ENCODE measurements at places on chromosomes 1 and 21. TPM values are rescaled to one million over a fixed set of nuclear protein-coding genes. Genes with fewer than 3 reads are reported as not detected.

- H3K4me3 ChIP-seq: no peak overlapping the region
- H3K4me1 ChIP-seq: peaks cover 58% of the 10 kb centered on the region
- no peak for DNase-seq
- H3K36me3 ChIP-seq: peaks cover 41% of the 10 kb centered on the region
- peak overlapping the region; percentile 97 for H3K27ac ChIP-seq
These were observed 4.5 kb downstream of the TXNIP start for GRCh38 chr1:145991735-145992412.

- H3K4me3 ChIP-seq: no peak overlapping the region
- no peaks in the 10 kb centered on the region for H3K4me1 ChIP-seq
- no peak for DNase-seq
These were observed 73.3 kb upstream of the C1orf115 start for GRCh38 chr1:220616836-220617235.

DNA sequence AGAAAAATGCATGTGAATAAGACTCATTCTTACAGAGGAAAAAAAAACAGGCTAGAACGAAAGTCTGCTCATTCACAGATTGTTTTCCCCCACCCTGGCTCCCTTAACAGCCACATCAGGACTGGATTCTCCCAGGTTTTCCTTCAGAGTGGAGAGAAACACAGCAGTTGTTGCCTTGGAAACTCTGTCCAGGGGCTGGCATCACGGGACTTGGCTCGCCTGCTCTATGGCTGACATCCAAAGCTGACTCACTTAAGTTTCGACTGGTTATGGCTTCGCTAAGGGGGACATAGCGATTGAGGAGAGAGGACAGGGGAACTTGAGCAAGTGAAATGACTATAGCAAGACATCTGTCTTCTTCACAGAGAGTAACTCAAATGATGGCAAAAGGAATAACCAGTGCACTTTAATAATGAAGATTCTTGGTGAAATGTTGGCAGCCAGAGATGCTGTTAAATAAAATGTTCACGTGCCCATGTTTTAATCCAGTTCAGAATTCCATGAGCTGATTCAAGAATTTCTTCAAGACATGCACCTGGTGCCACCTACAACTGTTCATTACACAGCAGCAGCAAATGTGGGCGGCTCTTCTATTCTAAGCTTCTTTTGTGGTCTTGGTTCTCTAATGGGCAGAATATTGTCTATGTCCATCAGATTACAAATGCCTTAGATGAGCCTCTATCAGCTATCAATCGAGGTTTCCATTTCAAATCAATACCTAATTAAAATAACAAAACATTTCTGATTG is 21.8 kb downstream of the MIS18A start:
- no peaks in the 10 kb centered on the region for H3K36me3 ChIP-seq
- no peak overlapping the region for H3K27ac ChIP-seq
- no peaks in the 10 kb centered on the region for H3K4me1 ChIP-seq
- no peak for DNase-seq
- H3K27me3 ChIP-seq: no peaks in the 10 kb centered on the region

GRCh38 chr1:2198571-2198970 is 4.0 kb upstream of the FAAP20 start:
- no peaks in the 10 kb centered on the region for H3K36me3 ChIP-seq
- no peak for DNase-seq
- H3K4me3 ChIP-seq: peak overlapping the region; percentile 93
- H3K27me3 ChIP-seq: no peaks in the 10 kb centered on the region
- H3K27ac ChIP-seq: peak overlapping the region; percentile 84

GRCh38 chr21:38804789-38805327 is 871 bp upstream of the ETS2 start:
- H3K27ac ChIP-seq: peak overlapping the region; percentile 76
- H3K4me1 ChIP-seq: peaks cover 29% of the 10 kb centered on the region
- H3K4me3 ChIP-seq: peak overlapping the region; percentile 90
- DNase-seq: peak; percentile 72
- H3K36me3 ChIP-seq: peaks cover 13% of the 10 kb centered on the region

GRCh38 chr1:174768516-174768915 is 231.2 kb upstream of the CACYBP start:
- H3K4me1 ChIP-seq: peaks cover 6% of the 10 kb centered on the region
- H3K27me3 ChIP-seq: no peaks in the 10 kb centered on the region
- no peak overlapping the region for H3K27ac ChIP-seq
- no peak for DNase-seq

- H3K27ac ChIP-seq: no peak overlapping the region
- no peaks in the 10 kb centered on the region for H3K27me3 ChIP-seq
- peaks cover 73% of the 10 kb centered on the region for H3K36me3 ChIP-seq
- DNase-seq: no peak
These were observed 71.7 kb downstream of the UBR4 start for GRCh38 chr1:19138331-19138730.

DNA sequence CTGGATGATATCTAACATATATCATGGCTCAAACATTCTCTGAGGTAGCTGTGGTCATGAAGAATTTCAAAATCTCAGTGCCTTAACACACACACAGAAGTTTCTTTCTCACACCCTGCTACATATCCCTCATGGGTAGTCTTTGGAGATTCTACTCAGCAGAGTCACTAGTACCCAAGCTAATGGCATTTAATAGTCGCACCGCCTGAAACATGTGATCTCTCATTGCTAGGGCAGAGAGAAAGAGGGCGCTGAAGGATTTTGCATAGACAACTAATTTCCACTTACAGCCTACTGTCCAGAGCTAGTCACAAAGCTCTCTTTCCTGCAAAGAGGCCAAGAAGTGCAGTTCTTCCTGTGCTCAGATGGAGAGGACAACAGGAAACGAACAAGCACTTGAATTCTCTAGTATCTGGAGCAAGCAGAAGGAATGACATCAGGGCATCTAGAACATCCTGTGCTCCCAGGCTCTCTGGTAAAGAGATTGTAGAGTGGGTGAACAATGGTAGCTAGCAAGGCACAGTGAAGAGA is 183.4 kb upstream of the PTBP2 start:
- H3K27ac ChIP-seq: no peak overlapping the region
- H3K27me3 ChIP-seq: peaks cover 2% of the 10 kb centered on the region
- no peak for DNase-seq
- H3K4me3 ChIP-seq: no peak overlapping the region

DNA sequence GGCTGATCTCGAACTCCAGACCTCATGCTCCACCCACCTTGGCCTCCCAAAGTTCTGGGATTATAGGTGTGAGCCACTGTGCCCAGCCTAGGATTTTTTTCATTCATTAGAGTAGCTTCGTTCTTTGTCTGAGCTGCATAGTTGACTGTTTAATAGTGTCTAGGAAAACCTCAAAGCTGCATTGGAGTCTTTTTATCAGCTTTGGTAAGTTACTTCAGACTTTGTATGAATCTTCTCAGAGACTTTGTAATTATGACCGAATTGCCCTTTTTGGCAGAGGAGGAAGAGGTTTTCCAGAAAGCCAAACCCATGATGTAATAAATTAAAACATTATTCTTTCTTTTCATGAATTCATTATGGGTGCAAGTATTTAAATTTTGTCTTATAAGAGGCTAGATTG is 5.1 kb downstream of the DNAJB4 start:
- no peak overlapping the region for H3K27ac ChIP-seq
- peaks cover 26% of the 10 kb centered on the region for H3K4me1 ChIP-seq
- H3K4me3 ChIP-seq: no peak overlapping the region
- H3K36me3 ChIP-seq: peaks cover 6% of the 10 kb centered on the region
- no peak for DNase-seq

- DNase-seq: no peak
- H3K4me1 ChIP-seq: peaks cover 4% of the 10 kb centered on the region
These were observed 52.5 kb upstream of the DMRTB1 start for GRCh38 chr1:53406551-53407235.

DNA sequence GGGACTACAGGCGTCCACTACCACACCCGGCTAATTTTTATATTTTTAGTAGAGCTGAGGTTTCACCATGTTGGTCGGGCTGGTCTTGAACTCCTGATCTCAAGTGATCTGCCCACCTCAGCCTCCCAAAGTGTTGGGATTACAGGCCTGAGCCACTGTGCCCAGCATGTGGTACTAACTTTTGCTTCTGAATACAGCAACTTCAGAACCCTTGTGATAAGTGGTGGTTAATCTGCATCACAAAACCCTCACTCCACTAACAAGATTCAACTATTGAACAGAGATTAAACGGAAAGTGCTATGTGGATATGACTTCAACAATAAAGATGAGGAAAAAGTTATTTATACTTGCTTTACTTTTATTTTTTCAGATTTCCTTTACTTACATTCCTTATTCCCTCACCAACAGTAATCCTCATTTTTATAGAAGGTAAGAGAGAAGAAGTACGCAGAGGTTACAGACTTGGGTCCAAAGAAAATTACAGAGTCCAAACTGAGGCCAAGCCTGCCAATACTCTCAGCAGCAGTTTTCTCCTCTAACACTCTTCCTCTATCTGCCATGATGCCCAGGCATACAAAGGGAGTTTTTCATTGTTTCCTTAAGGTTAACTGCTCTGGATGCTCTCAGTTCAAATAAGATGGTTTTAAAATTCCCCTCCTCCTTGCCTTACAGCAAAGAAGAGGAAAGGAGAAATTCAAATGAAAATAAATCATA is 44.3 kb downstream of the SLC16A1 start:
- no peak for DNase-seq
- peaks cover under 1% of the 10 kb centered on the region for H3K4me1 ChIP-seq
- H3K36me3 ChIP-seq: peaks cover 33% of the 10 kb centered on the region
- H3K27ac ChIP-seq: no peak overlapping the region
- H3K4me3 ChIP-seq: no peak overlapping the region

TTC22 gene
- total RNA-seq: 6.9 TPM

VTCN1 gene
- not detected for total RNA-seq

HCRTR1 gene
- not detected for total RNA-seq

HCN3 gene
- total RNA-seq: 0.79 TPM

KRTAP19-1 gene
- total RNA-seq: not detected

CLDN17 gene
- not detected for total RNA-seq

IFI44L gene
- total RNA-seq: 79.7 TPM

ALDH4A1 gene
- total RNA-seq: 11.6 TPM

ABCA4 gene
- 0.10 TPM for total RNA-seq

NPHS2 gene
- not detected for total RNA-seq

ITLN2 gene
- not detected for total RNA-seq

LCE2B gene
- not detected for total RNA-seq
